ENCODE measurements at places on chromosomes 1 and 21.

GRCh38 chr1:92995441-92996430, 34.5 kb upstream of the DIPK1A start:
- no peak for DNase-seq

GRCh38 chr1:101741910-101742309, 254.8 kb downstream of the OLFM3 start:
- DNase-seq = no peak

- DNase-seq = no peak
Measured at GRCh38 chr1:84939151-84939550, 46.1 kb upstream of the LPAR3 start.

DNA sequence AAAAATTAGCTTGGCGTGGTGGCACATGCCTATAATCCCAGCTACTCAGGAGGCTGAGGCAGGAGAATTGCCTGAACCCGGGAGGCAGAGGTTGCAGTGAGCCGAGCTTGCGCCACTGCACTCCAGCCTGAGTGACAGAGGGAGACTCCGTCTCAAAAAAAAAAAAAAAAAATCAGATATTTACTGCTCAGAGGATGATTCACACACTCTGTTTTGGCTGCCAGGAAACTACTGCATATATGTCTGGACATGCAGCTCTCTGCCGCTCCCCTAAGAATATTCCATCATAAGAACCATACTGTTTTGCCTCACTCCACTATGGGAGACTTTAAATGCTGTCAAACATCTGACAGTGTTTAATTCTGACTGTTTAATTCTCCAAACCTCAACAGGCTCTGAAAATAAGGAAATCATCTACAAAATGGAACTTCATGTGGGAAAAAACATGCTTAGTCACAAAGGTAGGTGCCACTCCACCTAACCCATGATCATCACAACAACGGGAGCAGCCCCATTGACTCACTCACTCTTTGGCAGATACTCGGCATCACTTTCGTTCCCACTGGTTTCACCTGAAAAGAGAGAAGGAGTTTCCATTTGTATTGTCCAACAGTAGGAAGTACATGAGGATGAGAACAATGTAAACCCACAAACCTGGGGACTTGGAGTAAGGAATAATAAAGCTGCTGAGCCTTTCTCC, 29.3 kb upstream of the BCAS2 start:
- peak; percentile 16 for DNase-seq

DNA sequence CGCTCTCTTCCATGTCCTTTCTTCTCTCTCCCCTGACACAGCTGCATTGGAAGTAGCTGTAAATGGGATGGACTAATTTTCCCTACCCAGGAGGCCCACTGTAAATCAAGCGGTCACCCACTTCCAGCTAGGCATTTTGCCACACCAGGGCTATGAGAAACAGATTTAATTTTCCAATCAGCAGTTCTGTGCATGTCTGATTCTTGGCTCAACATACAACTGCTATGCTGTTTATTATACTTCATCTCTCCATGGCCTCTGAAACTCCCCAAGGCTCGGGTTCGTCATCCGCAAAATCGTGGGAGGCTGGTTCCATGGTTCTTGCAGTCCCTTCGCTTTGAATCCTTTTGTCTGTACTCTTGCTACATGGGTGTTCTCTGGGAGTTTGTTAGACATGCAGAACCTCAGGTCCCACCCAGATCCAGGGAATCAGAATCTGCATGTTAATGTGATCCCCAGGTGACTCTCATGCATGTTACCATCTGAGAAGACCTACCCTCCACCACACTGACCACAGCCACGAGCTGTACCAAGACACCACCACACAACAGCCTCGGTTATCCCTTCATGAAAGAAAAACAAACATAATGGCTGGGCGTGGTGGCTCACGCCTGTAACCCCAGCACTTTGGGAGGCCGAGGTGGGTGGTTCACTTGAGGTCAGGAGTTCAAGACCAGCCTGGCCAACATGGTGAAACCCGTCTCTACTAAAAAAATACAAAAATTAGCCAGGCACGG, 190.5 kb downstream of the GABPA start:
- no peak for DNase-seq

DNA sequence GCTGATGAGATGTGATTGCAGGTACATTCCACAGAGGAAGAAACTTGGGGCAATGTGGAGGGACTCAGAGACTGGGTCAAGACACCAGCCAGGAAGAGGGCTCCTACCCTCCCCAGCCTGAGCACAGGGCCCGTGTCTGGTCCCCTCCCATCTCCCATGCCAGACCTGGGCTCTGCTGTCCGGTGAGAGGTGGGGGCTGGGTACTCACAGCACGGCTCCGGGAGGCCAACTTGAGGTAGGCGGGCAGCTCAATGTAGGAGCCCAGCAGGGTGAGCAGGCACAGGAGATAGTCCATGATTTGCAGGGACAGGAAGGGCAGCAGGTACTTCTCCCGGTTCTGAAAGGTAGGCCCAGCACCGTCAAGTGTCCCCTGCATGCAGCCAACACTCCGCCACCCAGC, 16.2 kb upstream of the MATN1 start:
- no peak for DNase-seq

DNA sequence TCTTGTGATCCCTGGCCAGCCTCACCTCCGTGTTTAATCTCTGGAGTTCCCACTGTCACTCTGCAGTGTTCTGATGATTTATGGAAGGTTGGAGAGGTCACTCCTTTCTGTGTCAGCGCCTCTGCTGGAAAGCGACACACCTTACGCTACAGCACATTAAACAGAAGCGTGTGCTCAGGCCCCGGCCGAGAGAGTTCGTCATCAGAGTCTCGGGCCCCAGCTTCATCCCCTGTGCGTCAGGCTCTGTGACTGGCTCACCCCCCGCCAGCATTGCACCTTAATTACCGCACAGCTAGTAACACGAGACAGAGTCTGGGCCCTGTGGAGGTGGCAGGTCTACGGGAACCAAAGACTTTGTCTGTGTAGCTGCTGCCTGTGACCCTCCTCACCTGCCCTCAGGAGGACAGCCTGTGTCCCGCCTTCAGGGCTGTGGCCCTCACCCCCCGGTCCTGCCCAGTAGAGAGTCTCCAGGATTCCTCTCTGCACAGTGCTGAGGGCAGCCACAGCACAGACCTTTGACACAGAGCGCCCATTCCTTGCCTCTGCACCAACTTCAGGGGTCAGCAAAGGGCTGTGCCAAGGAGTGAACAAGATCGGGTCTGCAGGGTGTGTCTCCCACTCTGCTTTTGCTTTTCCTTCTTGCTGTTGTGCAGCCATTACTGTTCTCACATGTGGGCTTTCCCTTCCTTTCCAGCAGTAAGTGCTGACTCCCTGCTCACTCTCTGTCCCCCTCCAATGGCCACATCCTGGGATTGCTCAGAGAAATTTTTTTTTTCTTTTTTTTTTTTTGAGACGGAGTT, 157.6 kb downstream of the PGBD5 start:
- DNase-seq = peak; percentile 70

GRCh38 chr1:186806477-186806876, 22.3 kb upstream of the PLA2G4A start:
- DNase-seq = peak; percentile 66

GRCh38 chr1:111611986-111612385, 7.6 kb upstream of the RAP1A start:
- DNase-seq = no peak

GRCh38 chr1:66576645-66577044, 42.7 kb downstream of the SGIP1 start:
- DNase-seq = peak; percentile 45

DNA sequence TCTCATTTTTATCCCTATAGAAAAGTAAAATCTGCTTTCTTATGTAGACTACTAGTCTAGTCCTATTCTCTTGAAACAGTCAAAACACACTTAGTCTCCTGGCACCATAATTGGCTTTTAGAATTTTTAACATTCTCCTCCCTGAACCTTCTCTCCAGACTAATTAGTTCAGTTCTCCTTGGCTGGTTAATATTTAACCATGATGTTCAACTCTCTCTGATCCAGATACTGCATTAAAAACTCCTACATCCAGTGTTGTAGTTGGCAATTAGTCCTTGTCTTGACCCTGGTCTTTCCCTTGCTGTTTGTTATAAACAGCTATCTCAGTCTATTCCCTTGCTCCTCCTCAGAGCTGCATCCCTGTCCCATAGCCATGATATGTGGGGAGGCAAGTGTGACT, 422.9 kb upstream of the BEND5 start:
- DNase-seq = no peak

DNA sequence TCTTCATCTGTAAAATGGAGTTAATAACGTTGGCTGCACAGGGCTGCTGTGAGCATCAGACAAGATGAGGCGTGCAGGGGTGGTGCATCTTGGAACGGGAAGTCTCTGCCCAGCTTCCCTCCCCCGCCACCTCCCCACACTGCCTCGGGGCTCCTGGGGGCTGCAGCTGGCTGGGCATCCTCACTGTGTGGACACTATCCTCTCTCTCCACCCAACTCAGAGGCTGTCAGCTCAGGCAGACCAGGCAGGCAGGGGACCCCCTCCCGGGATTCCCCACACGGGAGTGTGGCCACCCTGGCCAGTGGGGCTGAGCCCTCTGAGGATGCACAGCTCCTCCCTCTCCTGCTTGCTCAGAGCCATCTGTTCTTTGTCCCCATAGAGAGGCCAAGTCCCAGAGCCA, 122.7 kb downstream of the CCDC185 start:
- no peak for DNase-seq

- DNase-seq = no peak
Measured at GRCh38 chr1:223219318-223219635, 76.2 kb upstream of the TLR5 start.

Measured in dermis microvascular lymphatic vessel endothelial cell (primary cell).